ENCODE measurements at places on chromosomes 7 and 10. TPM values are rescaled to one million over a fixed set of nuclear protein-coding genes. Genes with fewer than 3 reads are reported as not detected.

DNA sequence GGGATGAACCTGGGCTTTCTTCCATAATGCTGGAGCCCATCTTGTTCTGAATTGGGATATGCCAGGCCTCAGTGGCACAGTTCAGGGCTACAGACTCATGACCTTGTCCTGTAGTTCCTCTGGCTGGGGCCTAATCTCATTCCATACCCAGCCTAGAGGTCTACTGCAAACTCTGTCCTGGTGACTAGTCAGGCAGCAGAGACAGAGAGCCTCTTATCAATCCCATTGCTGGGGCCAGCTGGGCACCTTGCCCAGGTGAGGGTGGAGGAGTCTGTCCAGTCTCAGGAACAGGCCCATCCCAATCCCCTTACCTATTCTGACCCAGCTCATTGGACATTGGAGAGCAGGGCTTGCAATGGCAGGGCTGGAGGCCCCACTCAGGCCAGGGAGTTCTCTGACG, 28.0 kb upstream of the COMTD1 start:
- no peak for DNase-seq

GRCh38 chr7:107122486-107122911, 46.3 kb upstream of the HBP1 start:
- DNase-seq: no peak

- DNase-seq: peak; percentile 38
Observed at GRCh38 chr7:18177815-18178660, 150.4 kb upstream of the PRPS1L1 start.

DNA sequence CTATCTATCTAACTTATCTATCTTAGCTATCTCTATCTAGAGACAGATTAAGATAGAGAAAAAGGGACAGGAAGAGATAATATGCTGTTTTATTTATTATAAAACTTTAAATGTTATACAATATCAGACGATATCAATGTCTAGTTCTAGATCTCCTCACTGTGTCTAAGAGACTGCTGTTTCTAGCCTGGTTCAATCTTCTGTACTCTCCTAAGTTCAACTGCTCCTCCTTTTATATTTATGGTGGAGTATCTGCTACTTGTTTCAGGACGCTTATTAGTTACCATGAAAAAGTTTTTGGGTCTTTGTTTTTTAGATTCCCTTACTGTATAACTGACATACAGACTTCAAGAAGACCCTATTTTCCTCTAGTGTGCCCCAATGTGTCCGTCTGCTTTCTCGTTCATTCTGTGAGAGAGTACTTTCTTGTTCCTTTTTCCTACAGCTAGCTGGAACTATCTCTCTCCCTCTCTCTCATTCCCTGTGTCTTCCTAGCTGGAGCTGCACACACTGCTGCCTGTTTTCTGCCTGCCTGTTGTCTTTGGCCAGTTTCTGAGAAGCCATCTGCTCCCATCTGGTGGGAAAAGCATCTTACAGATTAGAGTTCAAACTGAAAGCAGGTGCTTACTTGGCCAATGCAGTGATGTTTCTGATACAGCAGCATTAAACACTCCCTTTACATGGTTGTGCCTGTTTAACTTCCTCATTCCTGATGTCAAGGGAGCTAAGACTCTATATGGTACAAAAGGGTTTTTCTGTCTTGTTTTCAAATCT, 49.4 kb upstream of the ARL4A start:
- DNase-seq: no peak

DNA sequence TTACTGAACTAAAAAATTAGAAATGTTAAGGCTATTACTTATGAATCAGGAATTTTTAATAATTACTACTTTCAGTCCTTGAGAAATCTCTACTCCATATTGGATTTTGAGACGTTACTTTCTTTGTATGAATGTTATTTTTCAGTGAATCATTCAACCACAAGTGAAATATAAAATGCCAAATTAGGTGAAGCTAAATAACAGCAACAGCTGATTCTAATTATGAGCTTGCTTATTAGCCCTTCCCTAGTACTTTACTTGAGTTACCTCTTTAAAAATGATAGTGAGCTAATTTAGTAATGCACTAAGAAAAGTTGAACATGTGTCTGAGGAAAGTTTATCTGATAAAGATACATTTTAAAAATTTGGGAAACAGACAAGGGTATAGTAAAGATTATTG, 51.4 kb downstream of the PCGF5 start:
- no peak for DNase-seq

GRCh38 chr7:24881623-24882022, 98.4 kb downstream of the OSBPL3 start:
- DNase-seq: no peak

GRCh38 chr10:123796736-123797135, 94.9 kb downstream of the CPXM2 start:
- DNase-seq: no peak

- no peak for DNase-seq
Observed at GRCh38 chr7:18849130-18849529, 268.3 kb downstream of the TWIST1 start.

Gene LLCFC1
- total RNA-seq: not detected

Gene SPACDR
- total RNA-seq: 0.81 TPM

DNA sequence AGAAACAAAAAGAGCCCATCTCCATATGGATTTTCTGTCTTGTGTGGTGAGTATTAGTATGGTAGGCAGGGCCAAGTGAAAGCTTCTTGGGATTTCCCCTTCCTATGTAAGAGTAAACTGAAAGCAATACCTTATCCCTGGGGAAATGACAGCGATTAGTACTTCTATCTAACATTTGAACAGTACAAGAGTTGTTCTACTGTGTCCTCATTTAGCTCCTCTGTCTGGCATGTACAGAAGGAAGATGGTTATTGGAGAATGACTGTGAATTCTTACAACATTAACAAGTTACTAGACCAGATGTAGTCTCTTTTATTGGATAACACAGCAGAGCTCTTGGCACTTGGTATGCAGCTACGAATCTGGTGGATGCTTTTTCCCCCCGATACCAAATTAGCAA, 17.9 kb upstream of the TRIL start:
- no peak for DNase-seq

Gene CRYGN
- total RNA-seq: 0.43 TPM

DNA sequence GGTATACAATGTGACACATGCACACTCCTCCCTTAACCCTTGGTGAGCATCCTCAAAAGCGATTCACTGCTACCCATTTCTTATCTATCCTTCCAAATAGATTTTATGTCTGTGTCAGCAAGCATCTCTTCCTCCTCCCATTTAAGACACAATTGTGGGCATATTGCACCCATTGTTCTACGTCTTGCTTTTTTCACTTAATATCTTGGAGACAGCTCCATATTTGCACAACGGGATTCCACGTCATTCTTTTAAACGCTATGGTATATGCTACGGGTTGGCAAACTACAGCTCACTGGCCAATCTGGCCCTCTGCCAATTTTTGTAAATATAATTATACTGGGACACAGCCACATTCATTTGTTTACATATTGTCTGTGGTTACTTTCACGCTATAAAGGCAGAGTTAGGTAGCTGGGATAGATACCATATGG, 88.6 kb downstream of the RNF216 start:
- no peak for DNase-seq
